AG08395 (cell line): ENCODE measurements at places on chromosomes 13 and 19.

GRCh38 chr19:16336571-16336970 is 11.9 kb downstream of the KLF2 start:
- DNase-seq: peak; percentile 36

DNA sequence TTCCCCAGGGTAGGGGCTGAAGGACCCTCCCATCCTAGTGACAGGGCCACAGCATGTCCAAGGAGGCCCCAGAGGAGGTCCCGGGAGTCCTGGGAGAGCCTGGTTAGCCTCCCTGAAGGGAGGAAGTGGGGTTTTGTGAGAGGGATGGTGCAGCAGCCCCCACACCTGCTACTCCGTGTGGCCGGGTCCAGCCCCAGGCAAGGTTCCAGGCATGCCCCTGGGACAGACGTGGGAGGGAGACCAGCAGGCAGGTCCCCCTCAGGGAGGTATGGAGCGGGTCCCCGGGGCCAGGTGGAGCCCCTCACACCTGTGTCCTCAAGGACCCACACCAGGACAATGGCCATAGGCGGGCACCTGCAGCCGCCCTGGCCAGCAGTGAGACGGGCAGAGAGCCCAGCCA is 1.9 kb upstream of the F7 start:
- no peak for DNase-seq

DNA sequence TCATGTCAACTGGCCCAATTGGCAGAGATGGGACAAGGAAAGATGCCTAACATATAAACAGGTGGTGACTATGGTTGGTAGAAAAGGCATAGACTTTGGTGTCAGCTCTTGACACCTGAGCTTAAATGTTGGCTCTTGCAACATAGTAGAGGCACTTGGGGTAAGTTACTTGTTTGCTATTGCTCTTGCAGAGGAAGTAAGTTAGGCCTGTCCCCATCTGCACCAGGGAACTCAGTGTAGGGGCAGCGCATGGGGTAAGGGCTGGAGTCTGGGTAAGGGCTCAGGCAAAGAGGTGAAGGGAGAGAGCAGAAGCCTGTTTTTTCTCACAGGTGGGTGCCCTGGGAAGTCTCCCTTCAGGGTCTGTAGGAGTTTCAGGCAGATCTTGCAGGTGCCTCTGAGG is 27.6 kb downstream of the ERICH6B start:
- DNase-seq: no peak

GRCh38 chr19:19752760-19753403 is 20.0 kb upstream of the ZNF14 start:
- DNase-seq: no peak

- peak; percentile 71 for DNase-seq
Observed at GRCh38 chr13:31431722-31432137, 232.0 kb downstream of the B3GLCT start.
